ENCODE measurements at places on chromosomes 7 and 10.

- no peak for DNase-seq
Measured at GRCh38 chr7:21767300-21767900, 178.3 kb downstream of the CDCA7L start.

DNA sequence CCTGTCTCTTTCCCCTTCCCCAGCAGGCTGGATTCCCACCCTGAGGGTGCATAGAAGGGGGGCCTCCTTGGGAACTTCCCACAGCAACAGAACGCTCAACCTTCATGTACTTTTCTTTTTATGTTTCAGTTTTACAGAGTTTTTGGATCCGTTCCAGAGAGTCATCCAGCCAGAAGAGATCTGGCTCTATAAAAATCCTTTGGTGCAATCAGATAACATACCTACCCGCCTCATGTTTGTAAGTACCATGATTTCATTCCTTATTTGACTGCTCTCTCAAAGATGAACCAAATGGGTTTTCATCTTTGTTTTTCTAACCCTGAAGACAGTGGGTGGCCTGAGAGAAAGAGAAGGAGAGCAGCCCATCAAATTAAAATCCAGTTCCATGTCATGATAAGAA is 46.7 kb downstream of the PLPP4 start:
- no peak for DNase-seq

GRCh38 chr10:24824124-24824523 is 100.4 kb upstream of the ARHGAP21 start:
- no peak for DNase-seq

- no peak for DNase-seq
Measured at GRCh38 chr7:2605608-2606538, 25.9 kb upstream of the TTYH3 start.

DNA sequence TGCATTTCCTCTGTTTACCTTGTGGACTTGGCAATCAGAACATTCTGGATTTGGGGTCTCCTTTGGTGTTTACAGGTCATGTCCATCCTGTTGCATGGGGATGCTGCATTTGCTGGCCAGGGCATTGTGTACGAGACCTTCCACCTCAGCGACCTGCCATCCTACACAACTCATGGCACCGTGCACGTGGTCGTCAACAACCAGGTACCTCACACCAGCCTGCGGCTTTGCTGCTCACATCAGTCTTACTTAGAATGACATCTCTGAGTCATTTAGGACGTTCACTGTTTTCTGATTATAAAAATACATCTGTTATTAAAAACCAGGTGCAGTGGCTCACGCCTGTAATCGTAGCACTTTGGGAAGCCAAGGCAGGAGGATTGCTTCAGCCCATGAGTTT is 67.0 kb upstream of the ZMIZ2 start:
- no peak for DNase-seq

DNA sequence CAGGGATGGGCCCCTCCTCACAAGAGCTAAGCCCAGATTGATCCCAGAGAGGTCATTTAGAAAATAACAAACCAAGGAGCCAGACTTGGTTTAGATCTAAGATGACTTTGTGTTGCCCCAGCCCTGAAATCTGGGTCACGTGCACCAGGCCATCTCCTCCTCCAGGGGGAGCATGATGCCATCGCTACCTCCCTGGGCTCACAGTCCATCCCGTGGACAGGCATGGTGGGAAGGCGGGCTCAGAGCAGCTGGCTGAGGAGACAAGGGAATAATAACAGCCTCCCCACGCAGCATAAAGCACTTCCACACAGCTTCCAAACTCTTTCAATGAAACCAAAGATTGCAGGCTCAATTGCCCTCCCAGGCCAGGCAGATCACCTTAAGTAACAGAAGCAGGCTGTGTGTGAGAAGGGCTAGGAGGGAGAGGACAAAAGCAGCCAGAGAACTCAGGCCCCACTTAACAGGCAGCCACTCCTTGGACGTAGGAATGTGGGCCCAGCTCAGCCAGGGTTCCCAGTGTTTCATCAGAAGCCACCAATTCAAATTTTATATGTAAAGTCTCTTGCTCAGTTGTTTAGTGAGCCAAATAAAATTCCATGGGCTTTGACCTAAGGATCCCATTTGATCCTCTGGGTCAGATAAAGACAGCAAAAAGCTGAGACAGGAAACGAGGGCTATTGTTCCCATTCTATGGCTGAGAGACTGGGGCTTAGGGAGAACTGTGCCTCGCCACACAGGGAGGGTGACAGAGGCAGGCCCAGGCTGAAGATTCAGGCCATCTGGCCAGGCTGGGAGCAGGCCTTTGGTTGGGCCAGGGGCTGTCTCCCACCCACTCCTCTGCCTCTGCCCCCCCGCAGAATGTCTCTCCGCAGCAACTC is 100.2 kb downstream of the COL13A1 start:
- DNase-seq: no peak

GRCh38 chr7:85522070-85522469 is 335.2 kb upstream of the SEMA3D start:
- DNase-seq: no peak

- DNase-seq: no peak
Measured at GRCh38 chr7:118861581-118861980, 637.1 kb downstream of the ANKRD7 start.

DNA sequence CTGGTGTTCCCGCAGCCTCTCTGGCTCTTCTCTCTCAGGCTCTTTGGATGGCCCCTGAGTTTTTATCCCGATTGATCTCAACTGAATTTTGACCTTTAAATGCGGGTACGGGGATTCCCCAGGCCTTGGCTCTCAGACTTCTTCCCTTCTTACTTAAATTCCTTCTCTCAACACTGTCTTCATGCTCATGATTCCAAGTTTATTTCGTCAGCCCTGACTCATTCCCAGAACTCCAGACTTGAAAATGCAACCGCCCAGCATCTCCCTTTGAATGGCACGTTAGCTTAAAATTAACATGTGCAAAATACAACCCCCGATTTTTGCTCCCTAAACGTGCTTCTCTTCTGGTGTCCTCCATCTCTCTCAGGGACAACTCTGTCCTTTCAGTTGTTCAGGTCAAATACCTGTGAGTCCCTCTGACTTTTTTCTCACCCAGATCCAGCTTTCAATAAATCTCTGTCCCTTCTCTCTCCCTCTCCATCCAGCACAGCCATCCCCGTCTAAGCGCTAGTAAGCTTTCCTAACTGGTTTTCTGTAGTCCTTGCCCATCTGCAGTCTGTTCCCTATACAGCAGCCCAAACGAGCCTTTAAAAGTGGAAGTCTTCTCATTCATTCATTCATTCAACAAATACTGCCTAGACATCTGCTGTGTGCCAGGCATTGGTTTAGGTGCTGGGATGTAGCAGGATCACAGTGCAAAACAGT is 7.1 kb downstream of the HECW1 start:
- no peak for DNase-seq

DNA sequence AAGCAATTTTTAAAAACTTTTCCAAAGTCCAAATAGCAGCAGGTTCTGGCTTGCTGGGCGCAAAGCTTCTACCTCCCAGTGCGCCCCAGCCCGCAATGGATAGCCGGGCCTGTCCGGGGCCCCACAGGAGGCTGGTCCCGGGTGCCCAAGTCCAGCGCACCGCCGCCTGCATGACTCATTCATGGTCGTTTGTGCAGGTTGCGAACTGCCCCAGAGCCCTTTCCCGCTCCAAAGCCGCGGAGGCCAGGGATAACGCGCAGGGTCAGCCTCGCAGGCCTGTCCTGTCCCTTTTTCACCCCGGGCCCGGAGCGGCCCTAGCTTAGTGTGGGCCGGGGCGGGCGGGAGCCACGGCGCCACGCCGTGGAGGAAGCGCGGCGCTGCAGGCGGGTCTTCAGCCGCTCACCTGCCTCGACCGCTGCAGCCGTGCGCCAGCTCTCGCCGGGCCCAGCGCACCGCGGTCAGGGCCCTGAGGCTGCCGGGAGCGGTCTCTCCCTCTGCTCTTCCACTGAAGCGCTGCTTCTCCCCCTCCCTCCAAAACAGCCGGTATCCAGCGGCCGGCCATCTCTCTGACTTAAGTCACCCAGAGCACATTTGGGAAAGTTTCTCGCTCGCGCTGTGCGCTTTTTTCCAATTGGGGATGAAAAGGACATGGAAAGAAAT is 1.7 kb upstream of the EGR2 start:
- DNase-seq: no peak

DNA sequence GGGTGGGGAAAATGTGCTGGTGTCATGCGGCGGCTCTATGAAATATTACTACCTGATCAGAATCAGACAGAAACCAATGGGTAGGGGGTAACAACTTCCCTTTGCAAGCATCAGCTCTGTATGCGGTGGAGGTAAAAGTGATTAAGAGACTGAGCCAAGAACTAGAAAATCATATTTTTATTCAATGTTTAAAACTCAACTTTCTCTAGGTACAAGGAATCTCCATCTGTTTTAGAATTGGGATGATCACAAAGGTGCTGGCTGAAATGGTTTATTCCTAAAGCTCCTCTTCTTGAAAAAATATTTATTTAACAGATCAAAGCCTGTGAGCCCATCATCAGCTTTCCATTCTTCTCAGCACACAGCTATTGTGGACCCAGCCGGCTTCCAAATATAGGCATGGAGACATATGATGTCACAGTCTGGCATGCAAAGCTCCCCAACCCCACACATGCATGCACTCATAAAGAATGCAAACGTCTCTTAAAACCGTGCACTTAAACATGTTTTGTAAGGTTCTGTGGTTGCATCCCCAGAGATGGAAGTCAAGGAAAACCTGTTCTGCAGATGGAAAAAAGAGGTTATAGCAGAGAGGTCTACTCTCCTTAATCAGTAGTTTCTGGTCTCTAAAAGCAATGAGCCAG is 126.0 kb downstream of the SKIDA1 start:
- DNase-seq: no peak

DNA sequence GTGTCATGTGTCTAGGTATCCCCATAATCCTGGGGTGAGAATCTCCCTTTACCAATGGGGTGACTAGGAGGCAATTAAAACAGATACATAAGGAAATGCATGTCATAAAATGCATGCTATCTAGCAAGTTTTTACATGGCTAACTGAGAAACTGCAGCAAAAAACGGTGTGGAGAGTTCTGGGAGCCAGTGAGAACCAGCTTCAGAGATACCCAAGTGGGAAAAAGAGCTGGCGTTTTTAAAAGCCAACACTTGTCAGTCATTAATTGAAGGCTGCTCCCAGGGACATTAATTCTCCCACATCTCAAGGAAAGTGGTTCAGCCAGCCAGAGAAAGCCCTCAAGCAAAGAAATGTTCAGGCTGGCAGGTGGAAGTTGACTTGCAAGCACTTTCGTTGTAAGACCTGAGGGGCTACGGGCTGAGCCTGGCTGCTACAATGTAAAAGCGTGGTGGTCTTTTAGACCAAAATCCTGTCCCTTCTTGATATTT is 28.1 kb downstream of the ST8SIA6 start:
- DNase-seq: no peak

- no peak for DNase-seq
Measured at GRCh38 chr10:86265236-86265894, 101.2 kb downstream of the GRID1 start.

GRCh38 chr7:27967639-27968038 is 213.0 kb downstream of the JAZF1 start:
- no peak for DNase-seq

DNA sequence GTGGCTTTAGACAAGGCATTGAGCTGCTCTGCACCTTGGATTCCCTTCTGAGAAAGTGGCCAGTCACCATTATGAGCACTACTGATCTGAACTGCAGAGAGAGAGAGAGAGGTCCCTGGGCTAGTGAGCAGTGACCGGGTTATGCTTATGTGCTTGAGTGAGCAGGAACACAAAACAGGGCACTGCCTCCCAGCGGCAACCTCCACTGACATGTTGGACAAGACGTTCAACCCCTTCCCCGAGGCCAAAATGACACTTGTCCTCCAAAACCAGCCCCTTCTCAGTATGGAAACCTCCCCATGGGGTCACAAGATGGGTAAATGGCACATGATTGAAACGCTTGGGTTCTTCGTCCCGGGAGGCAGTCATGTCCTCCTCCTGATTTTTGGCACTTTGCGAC is 339.4 kb upstream of the ZMIZ1 start:
- no peak for DNase-seq

GRCh38 chr10:96334616-96335526 is 23.9 kb downstream of the OPALIN start:
- DNase-seq: no peak
